Stimulated activated CD4-positive, alpha-beta T cell treated with anti-CD3 and anti-CD28 coated beads, Interleukin-1b, Interleukin-23, amount 100 ng/mL, for 1 hour (primary cell): ENCODE measurements at places on chromosomes 4 and X.

GRCh38 chr4:71230271-71231128 is 108.3 kb upstream of the SLC4A4 start:
- no peak for DNase-seq

GRCh38 chr4:5632066-5632440 is 76.3 kb downstream of the EVC2 start:
- no peak for DNase-seq

- no peak for DNase-seq
Measured at GRCh38 chr4:172134521-172134920, 321.3 kb downstream of the GALNTL6 start.

DNA sequence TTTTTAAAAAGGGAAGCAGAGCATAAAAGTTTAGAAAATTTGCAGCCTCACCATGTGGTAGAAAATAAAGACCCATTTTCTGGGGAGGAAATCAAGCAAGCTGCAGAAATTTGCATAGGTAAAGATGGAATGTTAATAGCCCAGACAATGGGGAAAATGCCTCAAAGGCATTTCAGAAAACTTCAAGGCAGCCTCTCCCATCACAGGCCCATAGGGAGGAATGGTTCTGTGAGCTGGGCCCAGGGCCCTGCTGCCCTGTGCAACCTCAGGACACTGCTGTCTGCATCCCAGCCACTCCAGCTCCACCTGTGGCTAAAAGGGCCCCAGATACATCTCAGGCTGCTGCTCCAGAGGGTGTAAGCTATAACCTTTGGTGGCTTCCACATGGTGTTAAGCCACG is 137.9 kb downstream of the INPP4B start:
- no peak for DNase-seq

DNA sequence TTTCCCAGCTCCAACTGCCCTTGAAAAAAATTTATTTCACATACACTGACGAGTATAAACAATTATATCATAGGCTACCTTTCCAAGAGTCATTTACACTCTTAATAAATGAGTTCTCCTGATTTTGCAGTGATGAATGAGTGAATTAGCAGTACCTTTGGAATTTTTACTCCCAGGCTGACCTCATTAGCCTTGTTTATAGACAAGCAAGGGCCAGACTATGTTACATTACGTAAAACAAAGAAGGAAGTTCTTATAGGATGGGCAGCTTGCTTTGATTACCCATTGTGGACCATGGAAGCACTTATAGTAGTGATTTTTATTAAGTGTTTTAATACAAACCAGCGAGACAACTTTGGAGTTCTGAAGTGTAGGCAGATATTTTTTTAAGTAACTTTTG is 112.9 kb upstream of the C1QTNF7 start:
- DNase-seq: no peak

DNA sequence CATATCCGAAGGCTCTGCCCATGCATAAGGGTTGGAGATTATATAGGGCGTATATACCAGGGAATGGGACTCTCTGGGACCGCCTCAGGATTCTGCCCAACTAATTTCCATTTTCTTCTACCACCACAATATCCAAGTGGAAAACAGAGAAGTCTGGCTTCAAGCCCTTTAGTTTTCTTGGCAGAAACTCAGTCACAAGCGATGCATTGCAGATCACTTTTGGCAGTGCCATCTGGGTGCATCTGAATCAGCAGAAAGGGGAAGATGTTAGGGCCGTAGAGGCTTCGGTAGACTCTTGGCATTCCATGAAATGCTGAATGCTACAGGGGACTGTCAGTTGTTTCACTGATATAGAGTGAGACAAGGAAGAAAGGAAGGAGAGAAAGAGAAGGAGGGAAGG is 94.1 kb upstream of the FAM9B start:
- no peak for DNase-seq

DNA sequence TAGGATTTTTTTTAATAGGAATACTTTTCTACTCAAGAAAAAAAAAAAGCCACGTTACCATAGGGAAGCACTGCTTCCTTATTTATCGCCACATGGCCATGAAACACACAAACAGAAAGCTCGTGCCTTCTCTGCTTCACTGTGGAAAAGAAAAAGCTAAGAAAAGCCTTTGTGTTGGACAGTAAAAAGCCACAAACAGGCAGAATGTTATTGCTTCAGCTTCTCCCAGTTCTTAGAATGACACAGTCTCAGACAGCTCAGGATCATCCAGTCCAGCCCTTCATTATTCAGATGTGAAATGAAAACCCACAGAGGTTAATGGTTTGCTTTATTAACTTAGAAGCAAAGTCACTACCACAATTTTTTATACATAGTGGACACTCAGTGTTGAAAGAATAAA is 181.6 kb upstream of the NOCT start:
- no peak for DNase-seq

DNA sequence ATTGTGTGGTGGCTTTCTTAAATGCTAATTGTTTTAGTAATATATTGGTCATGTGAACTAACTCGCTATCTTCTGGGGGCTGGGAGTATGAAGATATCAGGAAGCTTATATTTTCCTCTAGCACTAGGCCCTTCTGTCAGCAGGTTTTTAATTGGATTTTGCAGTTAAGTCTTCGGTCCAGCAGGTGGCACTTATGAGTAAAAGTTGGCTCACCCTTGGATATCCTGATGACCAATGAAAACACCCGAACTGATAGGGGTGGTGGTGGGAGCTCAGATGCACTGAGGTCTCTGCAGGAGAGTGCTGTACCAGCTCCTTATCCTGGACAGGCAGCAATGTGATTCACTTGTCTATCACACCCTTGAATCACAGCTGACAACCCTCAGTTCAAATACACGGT is 1365.8 kb upstream of the DIAPH2 start:
- DNase-seq: no peak

- DNase-seq: no peak
Measured at GRCh38 chr4:184487503-184487902, 13.2 kb upstream of the IRF2 start.

DNA sequence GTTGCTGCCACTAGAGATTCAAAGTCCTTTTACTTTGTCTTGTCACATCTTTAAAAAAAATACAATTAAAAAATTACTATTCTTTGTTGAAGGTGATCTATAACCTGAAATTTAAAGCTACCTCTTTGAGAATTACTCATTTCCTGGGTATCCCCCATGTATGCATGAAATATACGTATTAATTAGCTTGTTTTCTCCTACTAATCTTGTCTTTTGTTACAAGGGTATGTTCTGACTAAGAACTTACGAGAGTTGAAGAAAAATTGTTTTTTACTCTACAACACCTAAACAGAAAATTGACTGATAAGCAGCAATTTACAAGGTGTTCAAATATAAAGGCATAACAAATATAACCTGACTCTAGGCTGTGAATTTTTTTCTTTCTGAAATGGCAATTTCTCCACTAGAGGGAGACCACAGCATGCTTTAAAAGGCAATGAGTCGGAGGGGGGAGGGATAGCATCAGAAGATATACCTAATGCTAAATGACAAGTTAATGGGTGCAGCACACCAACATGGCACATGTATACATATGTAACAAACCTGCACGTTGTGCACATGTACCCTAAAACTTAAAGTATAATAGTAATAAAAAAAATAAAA is 249.6 kb downstream of the OPHN1 start:
- no peak for DNase-seq

GRCh38 chr4:52883183-52883621 is 21.1 kb downstream of the RASL11B start:
- no peak for DNase-seq
